Activated naive CD8-positive, alpha-beta T cell treated with anti-CD3 and anti-CD28 coated beads, Interleukin-2, amount 10 ng/mL, durations not matched to agents 7 days and 5 days (primary cell): ENCODE measurements at places on chromosomes 11 and 22. TPM values are rescaled to one million over a fixed set of nuclear protein-coding genes. Genes with fewer than 3 reads are reported as not detected.

Gene CDC42EP1
- 0.31 TPM for total RNA-seq

- H3K4me3 ChIP-seq: peak overlapping the region; percentile 83
- H3K36me3 ChIP-seq: peaks cover under 1% of the 10 kb centered on the region
- DNase-seq: no peak
- peaks cover 6% of the 10 kb centered on the region for H3K27me3 ChIP-seq
- no peak overlapping the region for H3K27ac ChIP-seq
- peaks cover 16% of the 10 kb centered on the region for H3K4me1 ChIP-seq
These were observed 645 bp upstream of the GAS2L1 start for GRCh38 chr22:29305836-29306174.

GRCh38 chr11:41789376-41789775 is 329.9 kb upstream of the LRRC4C start:
- DNase-seq: no peak
- no peaks in the 10 kb centered on the region for H3K27me3 ChIP-seq
- H3K4me3 ChIP-seq: no peak overlapping the region

Gene PGM2L1
- total RNA-seq: 8.6 TPM

DNA sequence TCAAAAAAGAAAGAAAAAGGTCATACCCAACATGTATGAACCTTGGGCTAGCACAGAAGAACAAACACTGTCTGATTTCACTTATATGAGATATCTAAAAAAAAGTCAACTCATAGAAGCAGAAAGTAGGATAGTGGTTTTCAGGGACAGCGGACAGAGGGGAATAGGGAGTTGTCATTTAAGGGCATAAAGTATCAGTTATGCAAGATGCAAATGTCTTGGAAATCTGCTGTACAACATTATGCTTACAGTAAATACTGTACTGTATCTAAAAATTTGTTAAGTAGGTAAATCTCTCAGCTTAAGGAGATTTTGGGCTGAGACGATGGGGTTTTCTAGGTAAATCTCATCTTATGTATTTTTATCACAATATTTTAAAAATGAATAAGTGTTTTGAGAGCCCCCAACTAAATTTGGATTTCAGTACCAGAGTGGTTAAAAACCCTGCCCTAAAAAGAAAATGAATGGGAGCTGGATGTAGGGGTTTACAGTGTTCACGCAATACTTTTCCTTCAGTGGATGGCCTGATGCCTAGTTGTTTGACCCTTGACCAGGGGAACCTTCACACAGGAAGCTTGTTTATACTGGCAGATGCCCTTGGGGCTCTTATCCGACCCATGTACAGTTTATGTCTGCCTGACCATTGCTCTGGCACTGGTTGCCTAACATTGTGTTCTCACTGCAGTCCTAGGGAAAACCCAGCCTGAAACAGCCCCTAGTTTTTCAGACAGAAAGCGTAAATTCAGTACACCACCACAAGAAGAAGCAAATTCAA is 34.8 kb downstream of the SLC22A9 start:
- no peak for DNase-seq
- H3K4me1 ChIP-seq: no peaks in the 10 kb centered on the region
- no peak overlapping the region for H3K27ac ChIP-seq
- H3K36me3 ChIP-seq: no peaks in the 10 kb centered on the region
- H3K4me3 ChIP-seq: no peak overlapping the region
- H3K27me3 ChIP-seq: peaks cover 4% of the 10 kb centered on the region

- no peak overlapping the region for H3K27ac ChIP-seq
- peaks cover 15% of the 10 kb centered on the region for H3K27me3 ChIP-seq
These were observed 45.5 kb downstream of the ADM start for GRCh38 chr11:10350334-10350733.

GRCh38 chr11:74696939-74697675 is 34.1 kb downstream of the CHRDL2 start:
- no peaks in the 10 kb centered on the region for H3K36me3 ChIP-seq
- H3K27me3 ChIP-seq: peaks cover 15% of the 10 kb centered on the region
- H3K27ac ChIP-seq: no peak overlapping the region
- peaks cover 7% of the 10 kb centered on the region for H3K4me1 ChIP-seq

- DNase-seq: peak; percentile 66
- peaks cover 87% of the 10 kb centered on the region for H3K4me1 ChIP-seq
- H3K27me3 ChIP-seq: no peaks in the 10 kb centered on the region
- peaks cover 37% of the 10 kb centered on the region for H3K36me3 ChIP-seq
- peak overlapping the region; percentile 73 for H3K4me3 ChIP-seq
These were observed 16.2 kb upstream of the CASTOR1 start for GRCh38 chr22:30305519-30305905.

DNA sequence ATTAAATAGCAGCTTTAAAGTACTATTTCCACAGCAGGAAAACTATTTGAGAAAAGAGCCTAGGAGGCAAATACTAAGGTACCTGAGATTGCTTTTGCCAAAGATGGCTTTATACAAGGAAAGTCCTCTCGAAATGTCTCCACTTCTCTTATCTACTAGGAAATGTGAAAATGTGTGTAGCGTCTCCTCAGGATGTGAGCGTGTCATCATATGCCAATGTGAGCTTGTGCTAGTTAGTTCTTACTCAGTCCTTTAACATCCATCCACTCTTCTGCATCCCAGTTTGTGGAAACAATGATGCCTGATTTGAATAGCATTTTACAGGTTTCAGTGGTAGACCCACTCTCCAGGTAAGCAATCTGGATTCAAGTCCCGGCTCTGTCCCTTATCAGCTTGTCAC is 421.0 kb downstream of the DYNC2H1 start:
- no peaks in the 10 kb centered on the region for H3K4me1 ChIP-seq
- no peak overlapping the region for H3K27ac ChIP-seq
- DNase-seq: no peak
- H3K36me3 ChIP-seq: no peaks in the 10 kb centered on the region
- no peaks in the 10 kb centered on the region for H3K27me3 ChIP-seq

GRCh38 chr11:95776859-95777258 is 12.7 kb downstream of the FAM76B start:
- DNase-seq: no peak
- H3K4me1 ChIP-seq: peaks cover 17% of the 10 kb centered on the region
- H3K27me3 ChIP-seq: no peaks in the 10 kb centered on the region

DNA sequence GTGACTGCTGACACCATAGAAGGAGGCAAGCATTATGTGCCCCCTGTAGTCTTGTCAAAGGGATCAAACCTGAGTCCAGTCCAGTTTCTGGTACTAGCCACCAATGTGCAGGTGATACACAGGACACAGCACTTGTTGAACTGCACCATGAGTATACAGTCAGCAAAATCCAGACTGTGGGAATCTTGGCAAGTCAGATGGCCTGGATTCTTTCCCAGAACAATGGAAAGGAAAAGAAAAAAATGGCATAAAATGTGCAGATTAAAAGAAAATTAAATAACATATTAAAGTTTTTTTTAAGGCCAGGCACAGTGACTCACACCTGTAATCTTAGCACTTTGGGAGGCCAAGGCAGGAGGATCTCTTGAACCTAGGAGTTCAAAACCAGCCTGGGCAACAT is 16.8 kb downstream of the CRY2 start:
- no peaks in the 10 kb centered on the region for H3K4me1 ChIP-seq
- H3K27ac ChIP-seq: no peak overlapping the region
- no peak for DNase-seq
- H3K27me3 ChIP-seq: no peaks in the 10 kb centered on the region
- no peak overlapping the region for H3K4me3 ChIP-seq
- peaks cover 7% of the 10 kb centered on the region for H3K36me3 ChIP-seq

DNA sequence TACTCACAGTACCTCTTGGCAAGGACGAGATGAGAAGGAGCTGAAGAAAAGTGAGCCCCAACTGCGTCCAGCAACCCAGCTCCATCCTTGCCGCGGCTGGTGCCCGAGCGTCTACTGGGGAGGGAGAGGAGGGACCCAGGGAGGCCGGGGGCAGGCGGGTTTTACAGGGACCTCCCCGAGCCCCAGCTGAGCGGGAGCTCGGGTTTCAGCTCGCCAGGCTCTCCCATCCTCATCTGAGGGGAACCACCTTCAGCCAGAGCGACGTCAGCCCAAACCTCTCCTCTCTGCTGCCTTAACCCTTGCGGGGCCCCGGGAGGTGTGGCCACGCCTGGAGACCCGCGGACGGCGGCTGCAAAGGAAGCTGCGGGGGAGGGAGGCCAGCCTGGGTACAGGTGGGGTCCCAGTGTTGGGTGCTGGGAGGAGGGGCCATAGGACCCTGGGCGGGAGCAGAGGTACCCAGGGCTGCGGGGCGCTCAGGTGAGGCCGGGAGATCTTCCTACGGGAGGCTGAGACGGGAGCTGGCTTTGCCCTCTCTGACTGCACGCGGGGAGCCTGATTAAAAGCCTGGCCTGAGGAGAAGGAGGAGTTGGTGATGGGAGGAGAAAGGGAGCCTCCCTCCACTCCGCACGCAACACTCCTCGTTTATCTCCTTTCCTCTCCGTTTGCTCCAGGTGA is at the start of gene PAMR1:
Gene PAMR1, minus strand, starts transcription at position 116 of the 675 bp plus-strand sequence. Its CDS starts 31 bp downstream, at position 85.
- no peak for DNase-seq
- no peaks in the 10 kb centered on the region for H3K36me3 ChIP-seq
- H3K4me1 ChIP-seq: peaks cover 1% of the 10 kb centered on the region
- no peak within 1 kb of the TSS for H3K27ac ChIP-seq

DNA sequence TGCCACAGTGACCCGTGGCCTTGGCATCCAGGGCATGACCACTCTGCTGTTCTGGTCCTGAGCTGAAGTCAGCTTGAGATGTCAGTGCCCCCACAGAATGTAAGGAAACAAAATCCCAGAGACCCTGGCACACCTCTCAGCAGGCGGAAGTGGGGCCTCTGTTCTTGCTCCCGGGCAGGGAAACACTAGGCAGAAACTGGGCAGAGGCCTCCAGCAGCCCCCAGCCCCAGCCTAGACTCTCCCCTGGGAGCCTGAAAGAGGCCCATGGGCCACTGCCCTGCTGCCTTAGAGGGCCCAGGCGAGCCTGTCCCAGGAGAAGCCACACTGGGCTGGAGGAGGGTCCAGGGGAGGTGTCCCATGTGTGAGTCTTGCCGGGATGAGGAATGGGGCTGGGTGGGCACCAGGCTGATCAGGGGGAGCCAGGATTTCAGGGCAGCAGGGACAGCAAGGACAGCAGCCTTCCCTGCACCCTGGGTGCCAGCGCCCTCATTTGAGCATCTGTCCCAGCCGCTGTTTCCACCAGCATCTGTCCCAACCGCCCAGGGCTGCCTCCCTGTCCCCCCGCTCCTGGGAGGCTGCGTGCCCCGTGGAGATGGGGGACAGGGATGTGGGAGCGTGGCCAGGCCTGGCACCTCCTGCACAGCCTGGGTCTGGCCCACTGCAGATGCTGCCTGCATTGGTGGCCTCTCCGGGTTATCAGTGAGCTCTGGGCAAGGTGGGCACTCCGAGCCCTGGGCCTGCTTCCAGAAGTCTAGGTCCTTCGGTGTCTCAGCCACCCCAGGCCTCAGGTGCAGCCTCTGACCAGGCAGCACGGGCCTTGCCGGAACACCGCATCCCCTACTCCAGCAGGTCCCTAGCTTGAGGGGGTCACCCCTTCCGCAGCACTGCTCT is 1072.4 kb downstream of the BRD1 start:
- no peaks in the 10 kb centered on the region for H3K27me3 ChIP-seq
- DNase-seq: no peak
- no peak overlapping the region for H3K27ac ChIP-seq
- no peaks in the 10 kb centered on the region for H3K36me3 ChIP-seq
- H3K4me1 ChIP-seq: no peaks in the 10 kb centered on the region
- H3K4me3 ChIP-seq: no peak overlapping the region

Gene SELENOO
- 33.3 TPM for total RNA-seq

GRCh38 chr11:20451568-20451967 is 64.1 kb downstream of the PRMT3 start:
- no peaks in the 10 kb centered on the region for H3K27me3 ChIP-seq
- peaks cover 12% of the 10 kb centered on the region for H3K36me3 ChIP-seq
- peaks cover 12% of the 10 kb centered on the region for H3K4me1 ChIP-seq
- no peak for DNase-seq

Gene PRR33
- not detected for total RNA-seq

DNA sequence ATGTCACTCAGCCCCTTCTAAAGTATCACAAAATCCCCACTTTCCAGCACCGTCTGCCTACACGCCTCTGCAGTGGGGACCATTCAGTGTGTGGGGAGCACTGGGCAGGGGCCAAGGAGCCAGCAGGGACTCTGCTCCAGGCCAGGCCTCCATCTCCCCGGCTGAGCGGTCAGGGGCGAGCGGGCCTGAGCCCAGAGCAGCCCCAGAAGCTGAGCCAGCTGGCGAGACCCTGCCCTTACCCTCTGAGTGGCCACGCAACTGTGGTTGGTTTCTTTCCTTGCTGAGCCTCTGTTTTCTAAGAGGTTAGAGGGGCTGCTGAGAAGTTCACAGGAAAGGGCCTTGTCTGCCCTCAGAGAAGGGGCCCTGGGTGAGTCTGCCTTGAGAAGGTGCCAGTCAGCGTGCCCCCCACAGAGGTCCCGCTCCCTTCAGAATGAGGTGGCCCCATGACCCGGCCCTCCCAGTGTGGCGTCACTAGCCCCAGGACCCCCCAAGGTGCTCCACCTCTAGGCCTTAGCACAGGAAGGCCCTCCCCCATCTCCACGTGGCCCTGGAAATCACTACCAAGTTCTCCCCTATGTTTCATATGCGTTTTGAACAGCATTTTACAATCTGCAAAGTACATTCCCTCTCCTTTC is 46.9 kb downstream of the WNT11 start:
- no peaks in the 10 kb centered on the region for H3K4me1 ChIP-seq
- no peak overlapping the region for H3K4me3 ChIP-seq
- no peak overlapping the region for H3K27ac ChIP-seq
- H3K36me3 ChIP-seq: no peaks in the 10 kb centered on the region
- DNase-seq: no peak
- H3K27me3 ChIP-seq: peaks cover 2% of the 10 kb centered on the region

- peaks cover 21% of the 10 kb centered on the region for H3K27me3 ChIP-seq
- peaks cover 1% of the 10 kb centered on the region for H3K4me1 ChIP-seq
- no peak for DNase-seq
- H3K4me3 ChIP-seq: no peak overlapping the region
- no peak overlapping the region for H3K27ac ChIP-seq
These were observed 145.0 kb upstream of the THY1 start for GRCh38 chr11:119567688-119568582.

Gene CD3E
- 607 TPM for total RNA-seq

- H3K36me3 ChIP-seq: peaks cover 13% of the 10 kb centered on the region
- no peak for DNase-seq
These were observed 9.1 kb upstream of the ZBED5 start for GRCh38 chr11:10866893-10867331.

GRCh38 chr11:134358165-134358855 is 26.5 kb downstream of the GLB1L2 start:
- no peak for DNase-seq
- H3K36me3 ChIP-seq: no peaks in the 10 kb centered on the region
- no peaks in the 10 kb centered on the region for H3K27me3 ChIP-seq
- no peak overlapping the region for H3K4me3 ChIP-seq
- no peak overlapping the region for H3K27ac ChIP-seq
- peaks cover 9% of the 10 kb centered on the region for H3K4me1 ChIP-seq

GRCh38 chr11:19429108-19429760 is 188.5 kb upstream of the E2F8 start:
- no peaks in the 10 kb centered on the region for H3K4me1 ChIP-seq
- peaks cover 15% of the 10 kb centered on the region for H3K27me3 ChIP-seq
- no peaks in the 10 kb centered on the region for H3K36me3 ChIP-seq
- H3K4me3 ChIP-seq: no peak overlapping the region

Gene SC5D
- total RNA-seq: 25.5 TPM

- H3K36me3 ChIP-seq: peaks cover 8% of the 10 kb centered on the region
- no peaks in the 10 kb centered on the region for H3K27me3 ChIP-seq
- no peak for DNase-seq
- H3K27ac ChIP-seq: no peak overlapping the region
- peaks cover 8% of the 10 kb centered on the region for H3K4me1 ChIP-seq
These were observed 50.8 kb downstream of the BRD1 start for GRCh38 chr22:49776891-49777290.

GRCh38 chr11:64409707-64410403 is 50.9 kb downstream of the RPS6KA4 start:
- DNase-seq: no peak
- H3K36me3 ChIP-seq: no peaks in the 10 kb centered on the region
- peaks cover 2% of the 10 kb centered on the region for H3K27me3 ChIP-seq
